Stimulated activated CD8-positive, alpha-beta memory T cell treated with anti-CD3 and anti-CD28 coated beads, Interleukin-15, amount 100 ng/mL, for 48 hours (primary cell): ENCODE measurements at places on chromosomes 3 and 15.

DNA sequence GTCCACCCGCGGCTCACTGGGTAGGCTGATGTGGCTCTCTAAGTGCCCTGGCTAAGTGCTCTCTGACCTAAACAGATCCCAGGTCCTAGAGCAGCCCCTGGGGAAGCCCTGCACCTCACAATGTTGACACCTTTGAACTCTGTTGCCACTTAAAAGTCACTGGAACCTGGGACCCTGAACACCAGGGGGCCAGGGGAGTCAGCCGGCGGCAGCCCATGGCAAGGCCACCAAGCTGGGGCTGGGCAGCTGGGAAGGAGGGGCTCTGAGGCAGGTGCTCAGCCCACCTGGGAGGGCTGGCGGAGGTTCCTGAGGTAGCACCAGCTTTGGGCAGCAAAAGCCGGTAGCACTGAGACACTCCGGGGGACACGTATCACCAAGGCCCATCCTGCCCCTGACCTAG lies 129.0 kb downstream of the CHSY1 start:
- no peak for DNase-seq

DNA sequence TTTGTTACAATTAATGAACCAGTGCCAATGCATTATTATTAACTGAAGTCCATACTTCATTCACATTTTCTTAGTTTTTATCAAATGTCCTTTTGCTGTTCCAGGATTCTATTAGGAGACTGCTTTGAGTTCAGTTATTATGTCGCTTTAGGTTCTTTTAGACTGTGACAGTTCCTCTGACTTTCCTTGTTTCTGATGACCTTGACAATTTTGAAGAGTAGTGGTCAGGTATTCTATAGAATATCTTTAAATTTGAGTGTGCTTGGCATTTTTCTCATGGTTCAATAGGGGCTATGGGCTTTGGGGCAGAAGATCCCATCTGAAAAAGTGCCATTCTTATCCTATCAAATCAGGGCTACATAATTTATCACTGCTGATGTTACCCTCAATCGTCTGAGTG lies 126.3 kb downstream of the APBA2 start:
- no peak for DNase-seq

DNA sequence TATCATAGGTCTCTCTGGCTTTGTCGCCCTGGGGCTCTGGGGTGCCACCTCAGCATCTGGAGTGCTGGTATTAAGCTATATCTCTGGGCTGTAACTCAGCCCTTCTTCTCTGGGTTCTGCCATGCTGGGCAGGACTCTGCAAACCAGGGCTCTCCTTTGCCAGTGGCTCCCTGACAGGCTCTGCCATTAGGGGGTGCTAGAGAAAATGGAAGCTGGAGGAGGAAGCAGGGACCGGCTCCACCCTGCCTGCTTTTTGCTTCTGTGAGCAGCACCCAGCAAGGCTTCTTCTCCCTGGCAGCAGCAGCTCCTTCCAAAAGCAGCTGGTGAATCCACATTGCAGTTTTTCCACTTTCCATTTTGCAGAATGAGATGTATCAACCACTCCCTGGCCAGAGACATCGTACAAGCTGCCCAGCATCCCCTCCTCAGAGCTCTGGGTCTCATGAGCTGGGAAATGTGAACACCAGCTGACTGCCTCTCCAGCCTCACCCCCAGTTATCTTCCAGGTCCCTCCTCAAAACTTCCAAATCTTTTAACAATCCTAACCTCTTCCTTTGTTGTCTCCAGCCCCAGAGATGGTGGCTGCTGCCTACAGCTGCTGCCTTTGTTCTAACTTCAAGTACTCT lies 165.0 kb downstream of the ABHD5 start:
- no peak for DNase-seq

DNA sequence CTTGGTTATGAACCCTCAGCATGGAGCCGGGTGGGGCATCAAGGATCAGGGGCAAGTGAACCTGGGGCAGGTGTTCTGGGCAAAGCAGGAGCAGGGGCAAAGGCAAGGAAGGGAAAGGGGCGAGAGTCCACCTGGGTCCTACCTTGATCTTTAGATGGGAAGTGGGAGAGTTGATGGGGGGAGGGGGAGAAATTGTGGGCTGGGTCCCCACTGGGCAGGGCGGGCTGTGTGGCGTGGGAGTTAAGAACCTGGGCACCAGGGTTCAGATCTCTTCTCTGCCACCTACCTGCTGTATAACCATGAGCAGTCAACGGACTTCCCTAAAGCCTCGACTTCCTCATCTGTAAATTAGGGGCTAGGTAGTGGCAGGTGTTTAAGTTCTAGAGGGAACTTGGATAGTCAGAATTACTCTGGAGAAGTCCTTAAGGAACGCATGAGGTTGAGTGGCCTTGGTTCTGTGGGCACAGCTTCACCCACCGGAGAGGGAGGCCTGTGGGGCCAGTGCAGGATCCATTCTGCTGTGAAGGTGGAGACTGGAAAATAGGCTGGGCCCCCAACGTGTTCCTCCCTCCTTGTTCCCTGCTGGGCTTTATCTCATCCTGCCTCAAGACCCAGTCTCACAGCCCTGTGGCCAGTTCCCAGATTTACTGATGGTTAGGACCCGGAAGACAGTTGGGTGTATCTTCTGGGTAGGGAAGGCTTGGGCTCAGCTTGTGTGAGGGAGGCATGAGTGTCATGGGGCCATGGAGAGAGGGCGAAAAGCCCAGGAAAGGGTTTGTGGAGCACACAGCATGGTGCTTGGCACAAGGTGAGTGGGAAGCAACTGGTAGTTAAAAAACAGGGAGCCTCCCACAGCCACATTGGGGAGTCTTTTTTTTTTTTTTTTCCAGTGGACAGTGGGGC lies 90.6 kb downstream of the EEFSEC start:
- no peak for DNase-seq

DNA sequence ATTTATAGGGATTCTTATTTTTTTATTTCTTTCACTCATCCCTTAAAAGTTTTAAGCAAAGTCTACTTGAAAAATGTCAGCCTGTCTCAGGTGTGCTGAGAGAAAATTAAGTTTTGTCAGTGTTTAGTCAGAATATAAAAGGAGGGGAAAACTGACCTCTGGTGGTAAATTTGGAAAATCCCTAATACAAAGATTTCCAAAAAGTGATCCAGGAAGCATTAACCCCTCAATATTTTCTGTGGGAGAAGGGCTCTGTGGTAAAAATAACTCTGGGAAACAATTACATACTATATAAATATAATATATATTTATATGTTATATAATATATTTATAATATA lies 41.0 kb upstream of the FRMD4B start:
- no peak for DNase-seq

DNA sequence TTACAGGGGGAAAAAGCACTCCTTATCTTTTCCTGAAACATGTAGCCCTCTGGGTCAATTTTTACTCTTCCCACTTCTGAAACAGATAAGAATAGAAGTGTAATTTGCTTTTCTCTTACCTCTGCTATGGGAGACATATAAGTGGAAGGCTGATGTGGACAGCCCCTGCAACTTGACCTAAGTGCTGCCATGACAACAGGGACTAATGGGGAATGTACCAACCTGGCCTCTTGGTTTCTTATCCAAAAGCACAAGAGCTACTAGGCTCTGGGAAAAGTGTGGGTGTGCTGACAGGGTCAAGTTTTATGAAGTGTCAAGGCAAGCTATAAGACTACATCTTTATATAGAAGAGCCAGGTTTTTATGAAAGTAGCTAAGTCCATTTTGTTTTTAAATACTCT lies 1246.5 kb downstream of the OTOL1 start:
- no peak for DNase-seq

- no peak for DNase-seq
Measured at GRCh38 chr15:60370105-60370868, 27.5 kb downstream of the ANXA2 start.

- DNase-seq = no peak
Measured at GRCh38 chr3:183123891-183124290, 24.6 kb upstream of the MCCC1 start.

GRCh38 chr3:141959589-141960554 lies 83.4 kb downstream of the ATP1B3 start:
- no peak for DNase-seq
